ENCODE measurements at places on chromosomes 4 and X.

- no peak for DNase-seq
These were observed 38.7 kb upstream of the GYPA start for GRCh38 chr4:144179152-144179739.

GRCh38 chr4:146521541-146522097, at the start of gene SLC10A7:
TSS of gene SLC10A7 (minus strand) at chr4:146521940. CDS start at chr4:146521717, 223 bp downstream.
- DNase-seq = peak; percentile 72

DNA sequence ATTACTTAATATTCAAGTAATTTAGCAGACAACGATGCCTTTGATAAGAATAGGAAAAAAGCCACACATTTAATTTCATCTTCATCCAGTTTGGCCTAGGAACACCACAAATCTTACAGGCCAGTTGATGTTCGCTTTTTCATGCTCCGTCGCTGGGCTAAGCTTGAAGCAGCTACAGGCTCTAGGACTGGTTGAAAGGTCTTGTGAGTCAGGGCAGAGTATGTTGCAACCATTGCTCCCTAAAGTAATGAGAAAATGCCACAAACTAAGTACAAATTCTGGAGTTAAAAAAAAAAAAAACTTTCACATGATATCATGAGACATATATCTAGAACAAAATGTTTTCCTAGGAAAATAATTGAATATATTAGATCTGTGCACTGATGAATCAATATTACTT, 123.8 kb downstream of the RPS6KA6 start:
- no peak for DNase-seq

GRCh38 chrX:55451626-55451989, 319 bp upstream of the MAGEH1 start:
- DNase-seq = peak; percentile 0
